Osteoblast (primary cell): ENCODE measurements at places on chromosomes 5 and 9.

DNA sequence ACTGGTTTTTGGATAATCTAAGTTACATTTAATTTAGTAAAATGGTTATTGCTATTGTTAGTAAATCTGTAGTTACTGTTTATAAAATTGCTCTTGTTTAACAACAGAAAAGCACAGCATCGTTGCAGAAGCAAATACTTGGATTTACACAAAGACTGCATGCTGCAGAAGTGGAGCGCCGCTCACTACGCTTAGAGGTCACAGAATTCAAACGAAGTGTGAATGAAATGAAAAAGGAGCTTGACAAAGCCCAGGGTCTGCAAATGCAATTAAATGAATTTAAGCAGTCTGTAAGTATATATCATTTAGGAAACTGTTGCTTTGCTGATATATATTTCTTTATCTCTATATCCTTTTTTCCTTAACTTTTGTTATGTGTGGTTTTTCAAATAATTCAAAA is 226.0 kb downstream of the CCDC171 start:
- no peak for DNase-seq

DNA sequence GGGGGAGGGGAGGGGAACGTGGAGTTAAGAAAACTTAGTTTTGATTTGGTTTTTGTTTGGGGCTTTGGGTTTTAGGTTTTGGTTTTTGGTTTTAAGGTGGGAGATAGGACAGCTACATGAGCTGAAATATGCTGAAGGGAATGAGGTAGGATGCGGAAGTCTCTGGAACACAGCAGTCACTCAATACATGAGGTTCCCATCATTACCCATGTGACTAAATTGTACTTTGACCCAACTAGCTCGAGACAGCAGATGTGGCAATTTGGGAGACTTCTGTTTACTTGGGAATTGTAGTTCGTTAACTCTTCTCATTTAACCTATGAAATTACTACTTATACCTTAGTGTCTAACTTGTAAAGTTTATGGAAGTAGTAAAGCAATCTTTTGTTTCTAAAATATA is 124.2 kb downstream of the TLE1 start:
- DNase-seq, result no peak

DNA sequence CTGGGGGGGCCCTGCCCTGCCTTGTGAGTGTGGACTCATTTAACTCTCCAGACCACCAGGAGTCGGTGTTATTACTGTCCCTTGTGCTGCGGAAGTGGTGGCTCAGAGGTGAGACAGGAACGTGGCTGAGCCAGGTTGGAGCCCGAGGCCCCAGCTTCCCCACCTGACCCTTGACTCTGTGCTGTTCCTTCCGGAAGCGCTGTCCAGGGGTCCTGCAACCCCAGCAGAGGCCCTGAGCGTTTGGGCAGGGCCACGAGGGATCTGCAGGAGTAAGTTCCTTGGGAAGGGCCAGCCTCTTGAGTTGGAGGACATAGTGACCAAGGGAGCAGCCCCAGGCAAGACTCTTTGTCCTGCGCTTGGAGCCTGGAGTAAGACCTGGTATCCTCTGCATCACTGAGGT is 99.6 kb downstream of the RXRA start:
- no peak for DNase-seq

DNA sequence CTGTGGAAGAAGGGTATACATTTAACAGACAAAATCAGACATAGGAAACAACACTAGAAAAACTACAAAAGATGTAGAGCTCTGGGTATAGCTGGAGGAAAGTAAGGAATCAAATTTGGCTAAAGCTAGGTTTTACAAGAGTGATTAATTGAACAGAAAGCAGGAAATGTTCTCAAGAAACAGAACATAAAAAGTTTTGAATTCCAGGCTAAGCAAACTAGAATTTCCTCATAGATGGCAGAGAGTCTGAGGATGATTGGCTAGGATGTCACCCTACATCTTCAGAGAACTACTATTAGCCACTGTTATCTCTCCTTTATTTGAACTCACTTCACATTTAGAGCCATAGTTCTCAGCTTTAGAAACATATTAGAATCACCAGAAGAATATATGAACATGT is 502.1 kb upstream of the PAPPA start:
- no peak for DNase-seq
